HS-27A (cell line): ENCODE measurements at places on chromosomes 11 and 22.
A peak's percentile ranks its signal among the peaks of the same experiment; 100 is the strongest.

DNA sequence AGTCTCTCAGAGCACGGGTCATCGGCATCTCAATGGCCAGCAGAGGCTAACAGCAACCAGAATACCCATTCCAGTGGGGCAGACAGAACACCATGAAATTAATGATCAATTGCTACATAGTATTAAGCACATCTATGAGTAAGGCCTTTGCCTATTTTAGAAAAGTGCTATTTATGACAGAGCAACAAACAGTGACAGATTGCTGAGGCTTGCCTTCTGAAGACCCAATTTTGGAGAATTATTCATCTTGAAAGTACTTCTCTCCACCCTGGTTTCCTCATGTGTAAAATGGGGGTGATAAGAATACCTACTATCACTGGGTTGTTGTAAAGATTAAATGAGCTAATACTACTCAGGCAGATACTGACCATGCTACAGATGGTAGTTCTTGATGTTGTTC, 232.7 kb downstream of the TENM4 start:
- no peak for DNase-seq

DNA sequence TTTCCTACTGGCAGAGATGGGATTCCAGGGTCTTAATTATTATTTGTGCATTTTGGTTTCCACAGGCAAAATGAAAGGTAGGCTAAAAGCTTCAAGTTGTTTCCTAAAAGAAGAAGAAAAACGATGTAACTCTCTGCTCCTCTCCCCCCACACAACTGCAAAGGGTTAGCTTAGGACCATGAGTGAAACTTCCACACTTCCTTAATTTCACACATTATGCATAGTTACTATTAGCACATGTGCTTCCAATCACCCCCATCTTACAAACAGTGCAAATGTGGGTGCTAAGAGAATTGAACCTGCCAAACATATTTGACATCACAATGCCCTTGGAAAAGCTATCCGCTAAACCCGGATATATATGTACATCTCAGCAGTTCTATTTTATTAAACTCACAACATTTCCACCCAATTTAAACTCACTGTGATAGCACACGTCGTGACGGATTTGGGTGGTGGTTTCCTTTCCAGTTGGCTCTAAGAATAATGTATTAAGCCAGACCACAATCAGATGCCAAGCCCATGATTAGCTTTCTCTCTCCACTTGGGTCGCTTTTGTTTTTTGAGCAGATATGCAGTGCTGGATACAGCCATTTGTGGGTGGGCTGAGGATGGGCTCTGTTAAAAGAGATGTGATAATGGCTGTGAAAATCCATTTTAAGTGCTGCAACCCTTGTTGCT, 245.0 kb upstream of the POU2AF2 start:
- no peak for DNase-seq

DNA sequence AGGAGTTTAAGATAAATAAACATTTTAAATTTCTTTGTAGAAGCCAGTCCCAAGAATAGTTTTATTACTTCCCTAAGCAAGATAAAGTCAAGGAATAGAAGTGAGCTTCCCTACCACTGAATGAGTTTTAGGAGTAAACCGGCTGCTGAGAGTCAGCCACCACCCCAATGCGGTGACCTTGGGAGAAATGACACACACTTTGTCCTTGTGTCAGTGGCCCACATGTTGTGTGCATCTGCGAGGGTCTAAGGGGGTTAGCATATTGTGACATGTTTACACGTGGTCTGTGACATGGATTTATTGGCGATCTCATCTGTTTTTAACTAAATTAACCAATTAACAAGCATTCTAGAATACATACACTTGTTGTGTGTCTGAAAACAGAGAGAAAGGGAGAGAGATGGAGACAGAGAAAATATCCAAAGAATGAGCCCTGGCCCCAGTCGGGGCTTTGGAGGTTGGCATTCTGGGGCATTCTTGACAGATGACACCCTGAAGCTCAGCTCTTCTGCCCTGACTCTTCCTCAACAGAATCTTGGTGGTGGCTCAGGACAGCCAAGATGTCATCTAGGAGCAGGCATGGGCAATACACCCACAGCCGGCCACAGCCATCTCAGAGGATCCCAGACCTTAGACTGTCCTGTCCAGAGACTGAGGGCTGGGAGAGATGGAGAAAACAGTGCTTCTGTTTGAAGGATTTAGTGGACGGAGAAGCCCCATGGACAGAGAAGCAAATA, 29.7 kb upstream of the TMPRSS4 start:
- no peak for DNase-seq

DNA sequence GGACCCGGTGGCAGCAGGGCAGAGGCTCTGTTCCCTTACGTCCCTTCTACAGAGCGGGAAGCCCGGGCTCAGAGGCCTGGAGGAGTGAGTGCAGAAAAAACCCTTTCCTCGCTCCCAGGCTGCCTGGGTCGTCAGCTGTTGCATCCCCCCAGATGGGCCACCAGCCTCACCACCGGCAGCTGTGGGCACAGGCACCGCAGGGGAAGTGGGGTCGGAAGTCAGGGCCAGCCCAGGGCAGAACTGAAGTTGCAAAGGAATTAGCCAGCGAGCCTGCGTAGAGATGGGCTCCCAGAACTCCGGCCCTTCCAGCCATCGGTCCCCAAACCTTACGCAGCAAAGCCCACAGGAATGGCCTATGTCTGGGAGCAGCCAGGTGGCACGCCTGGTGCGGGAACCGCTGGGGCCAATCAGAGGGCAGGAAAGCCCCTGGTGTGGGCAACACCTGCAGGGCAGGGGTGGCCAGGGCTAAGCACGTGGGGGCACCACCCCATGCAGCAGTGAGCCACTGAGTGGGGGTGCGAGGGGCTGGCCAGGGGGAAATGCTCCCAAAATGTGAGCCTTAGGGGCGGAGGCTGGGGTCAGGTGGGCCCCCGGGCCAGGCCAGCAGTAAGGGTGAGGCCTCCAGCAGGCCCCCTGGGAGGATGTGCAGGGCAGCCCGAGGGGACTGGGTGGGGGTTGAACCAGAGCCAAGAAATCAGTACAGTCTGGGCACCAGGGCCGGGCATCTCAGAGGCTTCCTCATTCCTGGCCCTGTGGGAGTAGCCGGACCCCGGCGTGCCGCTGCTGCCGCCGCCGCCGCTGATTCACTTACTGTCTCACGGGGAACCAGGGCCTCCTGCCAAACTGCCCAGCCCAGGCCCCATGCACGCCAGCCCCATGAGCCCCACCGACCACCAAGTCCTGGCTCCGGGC, 58.2 kb downstream of the WNT7B start:
- DNase-seq: peak; percentile 31

DNA sequence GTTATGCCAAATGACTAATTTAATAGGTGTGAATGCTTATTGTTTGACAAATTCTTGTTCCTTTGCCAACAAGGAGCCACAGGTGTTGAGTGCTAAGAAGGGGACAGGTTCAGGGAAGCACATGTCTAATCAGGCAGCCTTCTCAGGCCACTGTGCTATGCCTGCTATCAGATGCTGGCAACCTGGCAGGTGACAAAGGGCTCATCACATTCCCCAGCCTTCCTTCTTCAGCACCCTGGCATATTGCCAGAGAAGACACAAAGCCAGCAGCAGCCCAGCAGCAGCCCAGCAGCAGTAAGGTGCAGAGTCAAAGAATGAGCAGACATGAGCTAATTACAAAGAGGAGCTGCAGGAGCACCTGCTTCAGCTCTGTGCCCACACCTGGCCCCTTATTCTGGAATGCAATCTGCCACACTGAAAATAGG, 68.2 kb downstream of the GUCY1A2 start:
- DNase-seq: no peak

GRCh38 chr11:36774603-36775002, 176.6 kb upstream of the RAG2 start:
- DNase-seq: no peak

- DNase-seq: no peak
Observed at GRCh38 chr11:6321961-6322362, 1.7 kb upstream of the CAVIN3 start.

- DNase-seq: no peak
Observed at GRCh38 chr11:73869332-73869949, 7.2 kb downstream of the COA4 start.

DNA sequence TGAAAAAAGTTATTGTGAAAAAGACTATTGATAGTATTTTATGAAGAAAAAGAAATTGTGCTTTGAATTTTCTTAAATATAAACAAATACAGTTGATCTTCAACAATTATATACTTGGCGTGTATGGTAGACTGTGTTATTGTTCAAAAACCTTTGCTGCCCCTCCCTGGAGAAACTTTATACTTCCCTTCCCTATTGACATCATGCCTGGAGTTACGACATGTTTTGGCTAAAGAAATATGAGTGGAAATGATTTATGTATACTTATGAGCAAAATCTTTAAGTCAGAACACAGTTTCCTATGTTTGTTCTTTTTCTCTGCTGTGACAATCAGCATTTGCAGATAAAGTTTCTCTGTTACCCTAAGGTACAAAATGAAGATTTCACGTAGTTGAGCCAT, 243.8 kb downstream of the TMEM135 start:
- DNase-seq: no peak

- DNase-seq: no peak
Observed at GRCh38 chr11:69483691-69484426, 2.4 kb downstream of the LINC01488 start.

DNA sequence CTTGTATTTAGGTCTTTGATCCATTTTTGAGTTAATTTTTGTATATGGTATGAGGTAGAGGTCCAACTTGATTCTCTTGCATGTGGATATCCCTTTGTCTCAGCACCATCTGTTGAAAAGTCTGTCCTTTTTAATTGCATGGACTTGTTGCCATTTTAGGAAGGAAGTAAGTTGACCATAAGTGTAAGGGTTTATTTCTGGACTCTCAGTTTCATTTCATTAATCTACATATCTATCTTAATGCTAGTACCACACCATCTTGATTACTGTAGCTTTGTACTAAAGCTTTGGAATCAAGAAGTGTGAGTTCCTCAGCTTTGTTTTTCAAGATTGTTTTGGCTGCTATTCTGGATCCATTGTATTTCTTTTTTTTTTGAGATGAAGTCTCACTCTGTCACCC, 31.4 kb downstream of the CBL start:
- DNase-seq: no peak

DNA sequence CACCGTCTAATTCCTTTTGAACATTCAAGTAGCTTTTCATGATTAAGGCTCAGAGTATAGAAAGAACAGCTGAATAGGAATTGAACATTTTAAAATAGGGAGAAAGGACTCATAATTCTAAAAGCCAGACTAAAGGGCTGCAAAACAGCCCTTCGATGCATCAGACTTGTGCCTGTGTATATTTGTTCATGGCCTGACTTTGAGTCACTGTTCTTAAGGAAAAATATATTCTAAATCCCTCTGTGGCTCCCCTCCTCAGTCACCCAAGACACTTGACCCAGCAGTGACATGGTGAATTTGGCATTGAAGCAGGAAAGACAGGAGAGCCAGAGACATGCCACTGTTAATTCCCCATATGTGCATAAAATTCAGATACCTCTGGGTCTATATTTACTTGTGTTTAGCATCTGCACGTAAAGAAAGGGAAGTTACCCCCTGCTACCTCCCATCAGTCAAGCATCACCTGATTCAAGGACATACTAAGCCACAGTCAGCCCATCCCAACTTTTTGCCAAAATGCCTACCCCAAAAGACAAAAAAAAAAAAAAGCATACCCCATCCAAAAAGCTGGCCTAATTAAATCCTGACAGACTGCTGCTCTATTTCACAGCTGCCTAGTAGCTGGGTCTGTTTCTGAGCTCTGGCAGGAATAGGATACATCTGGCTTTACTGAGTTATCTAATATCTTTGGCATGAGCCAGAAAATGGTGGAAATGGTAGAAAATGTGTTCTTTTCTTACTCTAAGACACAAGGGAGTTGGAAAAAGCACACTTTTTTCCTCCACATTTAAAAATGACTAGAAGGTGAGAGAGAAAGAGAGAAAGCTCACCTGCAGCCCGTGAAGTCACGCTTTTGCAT, 93.5 kb downstream of the COMMD9 start:
- DNase-seq: no peak

GRCh38 chr11:62664405-62665074, 470 bp downstream of the C11orf98 start:
- no peak for DNase-seq

DNA sequence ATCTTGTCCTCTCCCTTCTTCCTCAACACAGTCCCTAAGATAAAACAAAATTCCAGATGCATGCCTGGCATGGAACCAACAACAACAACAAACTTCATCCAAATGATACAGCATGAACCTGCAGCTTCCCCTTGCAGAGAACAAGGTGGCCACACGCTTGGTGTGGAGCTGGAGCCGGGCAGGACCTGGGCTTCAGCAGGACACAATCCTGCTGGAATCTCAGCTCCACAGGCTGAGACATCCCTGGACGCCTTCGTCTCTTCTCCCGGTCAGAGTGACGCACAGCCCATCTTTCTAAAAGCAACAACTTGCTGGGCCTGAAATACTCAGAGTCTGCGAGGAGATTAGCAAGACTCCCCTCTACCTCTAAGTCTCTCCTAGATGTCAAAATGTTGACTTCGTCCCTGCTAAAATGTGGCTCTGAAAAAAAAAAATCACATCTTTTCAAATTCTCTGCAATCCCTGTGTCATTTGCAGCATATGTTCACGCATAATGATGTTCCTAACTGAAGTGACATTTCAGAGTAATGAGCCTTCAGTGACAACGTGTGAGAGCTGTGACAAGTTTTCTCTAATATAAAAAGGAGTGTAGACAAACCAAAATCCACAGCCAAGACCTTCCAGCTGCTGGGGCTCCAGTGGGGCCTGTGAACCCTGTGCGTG, 1232.3 kb downstream of the TBC1D22A start:
- no peak for DNase-seq
